Neural progenitor cell (in vitro differentiated cells): ENCODE measurements at places on chromosomes 7 and 10. TPM values are rescaled to one million over a fixed set of nuclear protein-coding genes. Genes with fewer than 3 reads are reported as not detected.
A peak's percentile ranks its signal among the peaks of the same experiment; 100 is the strongest.

Gene UNCX
- not detected in 2 replicates for total RNA-seq

Gene ADRB1
- total RNA-seq, result 0.09 TPM in 1 of 2 replicates, not detected in the other

Gene PTPRZ1
- total RNA-seq, result 119 and 154 TPM in 2 replicates

GRCh38 chr10:62323751-62324150 lies 50.4 kb upstream of the ZNF365 start:
- DNase-seq, result no peak

GRCh38 chr10:62853710-62854109 lies 37.5 kb upstream of the EGR2 start:
- no peak for DNase-seq

DNA sequence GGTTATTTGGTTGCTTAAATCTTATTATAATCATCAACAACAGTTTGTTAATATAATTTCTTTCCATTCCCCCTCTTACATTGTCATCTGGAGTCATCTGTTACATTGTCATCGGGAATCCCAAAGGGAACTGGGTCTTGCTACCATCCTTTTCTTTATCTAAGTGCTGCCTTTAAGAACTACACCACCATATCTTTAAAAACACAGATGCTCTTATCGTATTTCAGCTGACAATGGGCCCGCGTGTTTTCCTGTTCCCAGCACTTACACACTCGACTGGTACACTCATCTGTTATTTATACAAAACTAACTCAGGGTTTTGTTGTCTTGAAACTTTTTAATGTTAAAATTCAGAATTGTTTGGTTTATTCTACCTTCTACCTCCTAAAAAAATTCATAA lies 256.2 kb upstream of the MGMT start:
- no peak for DNase-seq

DNA sequence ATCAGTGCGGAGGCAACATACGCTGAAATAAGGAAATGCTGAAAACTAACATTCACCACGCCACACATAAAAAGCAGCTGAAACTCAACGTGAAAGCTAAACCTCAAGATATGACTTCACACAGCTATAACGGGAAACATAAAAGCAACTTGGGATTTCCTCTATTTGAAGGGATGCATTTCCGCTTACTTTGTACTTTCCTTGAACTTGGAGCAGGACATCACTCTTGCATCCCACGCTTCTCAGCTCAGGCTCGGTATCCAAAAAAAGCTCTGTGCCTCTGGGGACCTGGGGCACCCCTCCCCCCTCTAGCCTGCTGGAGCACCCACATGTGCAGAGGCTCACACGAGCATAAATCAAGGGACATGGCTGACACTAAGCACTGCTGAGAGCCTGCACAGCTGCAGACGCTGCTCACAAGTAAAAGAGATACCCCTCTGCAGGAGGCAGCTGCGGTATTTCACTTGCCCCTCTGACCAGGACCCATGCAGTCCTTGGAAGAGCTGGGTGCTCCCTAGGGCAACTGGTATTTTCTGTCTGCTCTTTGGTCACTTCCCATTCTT lies 34.2 kb downstream of the PARD3 start:
- peak; percentile 26 for DNase-seq

GRCh38 chr7:105703207-105703930 lies 122.1 kb upstream of the EFCAB10 start:
- DNase-seq, result no peak

DNA sequence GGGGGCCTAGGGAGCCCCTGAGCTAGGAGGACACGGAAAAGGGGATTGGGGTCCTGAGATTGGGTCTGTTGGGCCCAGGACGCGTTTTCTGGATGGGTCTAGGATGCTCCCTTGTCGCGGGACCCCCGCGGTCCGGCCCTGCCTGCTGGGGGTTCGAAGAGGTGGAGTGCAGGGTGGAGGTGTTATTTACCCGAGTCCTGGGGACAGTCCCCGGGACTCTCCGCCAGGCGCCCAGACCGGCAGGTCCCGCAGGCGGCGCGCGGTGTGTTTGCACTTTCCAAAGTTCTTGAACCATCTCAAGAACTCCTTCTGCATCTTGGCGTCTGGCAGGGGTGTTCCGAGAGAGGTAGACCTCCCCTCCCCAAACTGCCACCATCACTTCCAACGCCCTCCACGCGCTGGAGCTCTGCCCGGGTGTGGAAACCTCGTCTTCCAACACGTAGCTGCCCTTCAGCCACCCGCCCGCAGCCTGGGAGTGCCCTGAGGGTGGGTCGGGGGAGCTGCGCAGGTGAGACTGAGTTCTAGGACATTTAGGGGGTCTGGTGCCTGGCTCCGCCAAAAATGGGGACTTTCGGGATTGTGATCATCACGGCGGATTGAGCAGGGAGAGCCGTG lies 569 bp downstream of the CAV1 start:
- peak; percentile 45 for DNase-seq

GRCh38 chr10:34249634-34250033 lies 565.5 kb downstream of the PARD3 start:
- peak; percentile 28 for DNase-seq

GRCh38 chr7:155356323-155357105 lies 58.8 kb downstream of the INSIG1 start:
- DNase-seq, result peak; percentile 76

GRCh38 chr10:517241-517830 lies 172.1 kb downstream of the DIP2C start:
- no peak for DNase-seq

DNA sequence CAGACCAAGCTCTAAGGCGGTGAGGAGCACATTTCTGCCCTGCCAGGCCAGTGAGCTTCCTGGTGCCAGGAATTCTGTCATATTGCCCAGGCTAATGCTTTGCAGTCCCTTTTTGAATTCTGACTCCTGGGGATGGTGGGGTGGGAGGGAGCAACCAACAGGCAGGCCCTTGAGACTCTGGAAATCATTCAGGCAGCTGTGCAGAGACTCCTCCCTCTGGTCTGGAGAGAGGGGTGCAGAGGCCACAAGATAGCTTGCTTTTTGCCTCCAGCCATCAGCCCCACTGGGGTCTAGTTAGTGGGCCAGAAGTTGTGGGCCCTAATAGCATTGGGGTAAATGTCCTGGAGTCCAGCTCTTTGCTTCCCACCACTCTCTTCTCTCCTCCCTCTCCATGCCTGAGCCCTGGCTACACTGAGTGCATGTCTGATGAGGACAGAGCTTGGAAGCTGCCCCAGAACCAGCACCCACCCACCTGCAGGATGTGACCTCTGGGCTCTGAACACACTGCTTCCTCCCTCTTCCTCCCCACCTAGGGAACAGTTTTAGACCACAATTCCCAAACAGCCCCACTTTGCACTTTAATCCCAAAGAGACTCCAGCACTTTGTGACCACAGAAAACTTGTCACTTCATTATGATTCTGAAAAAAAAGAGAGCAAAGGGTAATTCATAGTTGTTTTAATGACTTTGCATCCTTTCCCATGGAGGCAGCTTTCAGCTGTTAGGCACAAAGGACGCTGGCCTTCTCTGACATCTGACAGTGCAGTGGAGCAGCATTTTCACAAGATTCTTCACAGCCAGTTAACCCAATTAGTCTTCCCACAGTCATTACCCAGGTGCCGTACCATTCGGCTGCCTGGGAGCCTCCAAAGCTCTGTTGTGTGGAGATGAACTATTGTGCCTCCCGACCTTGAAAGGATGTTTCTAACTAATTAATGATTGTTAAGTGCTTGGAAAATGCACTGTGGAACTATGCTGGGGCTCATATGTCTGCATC lies 262.5 kb downstream of the TRIL start:
- peak; percentile 46 for DNase-seq

DNA sequence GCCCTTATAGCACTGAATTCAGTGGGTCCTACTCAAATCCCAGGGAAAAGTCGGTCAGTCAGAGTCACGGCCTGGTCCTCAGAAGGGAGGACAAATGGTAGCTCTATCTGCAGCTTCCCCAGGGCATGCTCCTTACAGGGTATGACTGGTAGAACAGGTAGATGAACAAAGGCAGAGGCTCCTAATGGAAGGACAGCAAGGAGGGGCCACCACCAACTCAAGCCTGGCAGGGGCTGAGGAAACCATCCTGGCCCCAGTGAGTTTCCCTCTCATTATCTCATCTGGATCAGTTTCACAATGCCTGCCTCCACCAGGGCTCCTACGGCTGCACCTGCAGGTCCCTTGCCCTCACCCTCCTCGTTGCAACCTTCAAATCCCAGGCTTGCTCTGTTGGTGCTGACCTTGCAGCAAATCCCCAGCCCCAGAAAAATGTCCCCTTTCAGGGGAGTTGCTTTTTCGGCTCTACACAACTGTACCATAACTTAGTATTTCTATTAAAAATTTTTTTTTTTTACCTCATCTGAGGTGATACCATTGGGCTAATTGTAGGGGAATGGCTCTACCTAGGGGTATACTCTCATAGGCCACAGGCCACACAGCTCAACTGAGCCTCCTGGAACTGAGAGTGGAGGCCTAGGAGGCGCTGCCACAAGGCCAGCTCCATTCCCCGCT lies 2.4 kb upstream of the MYO1G start:
- DNase-seq, result no peak

GRCh38 chr7:7537711-7538110 lies 2.0 kb upstream of the COL28A1 start:
- no peak for DNase-seq

- DNase-seq, result no peak
Measured at GRCh38 chr10:28910956-28911355, 233.6 kb downstream of the BAMBI start.

DNA sequence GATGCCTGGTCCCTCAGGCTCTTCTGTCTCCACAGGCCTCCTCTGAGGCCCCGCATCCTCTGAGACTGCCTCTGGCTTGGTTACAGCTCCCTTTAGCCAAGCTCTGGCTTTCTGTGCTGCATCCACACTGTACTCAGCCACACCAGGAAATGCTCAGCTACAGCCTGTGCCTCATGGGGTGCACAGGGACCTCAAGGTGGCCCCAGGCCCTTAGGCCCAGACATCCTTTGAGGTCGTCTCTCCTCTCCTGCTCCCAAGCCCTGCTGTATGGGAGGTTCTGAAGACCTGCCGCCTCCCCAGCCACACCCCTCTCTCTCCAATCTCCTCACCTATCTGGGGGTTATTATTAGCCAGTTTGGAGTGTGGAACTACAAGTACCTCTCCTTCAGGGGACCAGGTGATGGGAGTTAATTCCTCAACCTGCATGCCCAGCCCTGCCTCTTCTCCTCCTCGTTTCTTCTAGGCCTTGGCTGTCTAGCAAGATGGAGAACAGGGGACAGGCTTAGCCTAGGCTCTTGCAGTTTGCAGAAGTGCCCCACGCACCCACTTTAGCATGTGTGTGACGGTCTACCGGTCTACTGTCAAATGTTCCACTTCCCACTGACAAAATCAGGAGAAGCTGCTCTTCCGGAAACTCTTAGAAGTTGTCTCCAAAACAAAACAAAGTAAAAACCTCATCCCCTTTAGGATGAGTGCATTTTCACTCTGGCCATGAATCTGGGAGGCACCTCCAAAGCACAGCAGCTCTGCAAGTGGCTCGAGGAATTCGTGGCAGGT lies 64.0 kb upstream of the WAC start:
- DNase-seq, result no peak
